Erythroblast (primary cell): ENCODE measurements at places on chromosomes 7 and 10.

DNA sequence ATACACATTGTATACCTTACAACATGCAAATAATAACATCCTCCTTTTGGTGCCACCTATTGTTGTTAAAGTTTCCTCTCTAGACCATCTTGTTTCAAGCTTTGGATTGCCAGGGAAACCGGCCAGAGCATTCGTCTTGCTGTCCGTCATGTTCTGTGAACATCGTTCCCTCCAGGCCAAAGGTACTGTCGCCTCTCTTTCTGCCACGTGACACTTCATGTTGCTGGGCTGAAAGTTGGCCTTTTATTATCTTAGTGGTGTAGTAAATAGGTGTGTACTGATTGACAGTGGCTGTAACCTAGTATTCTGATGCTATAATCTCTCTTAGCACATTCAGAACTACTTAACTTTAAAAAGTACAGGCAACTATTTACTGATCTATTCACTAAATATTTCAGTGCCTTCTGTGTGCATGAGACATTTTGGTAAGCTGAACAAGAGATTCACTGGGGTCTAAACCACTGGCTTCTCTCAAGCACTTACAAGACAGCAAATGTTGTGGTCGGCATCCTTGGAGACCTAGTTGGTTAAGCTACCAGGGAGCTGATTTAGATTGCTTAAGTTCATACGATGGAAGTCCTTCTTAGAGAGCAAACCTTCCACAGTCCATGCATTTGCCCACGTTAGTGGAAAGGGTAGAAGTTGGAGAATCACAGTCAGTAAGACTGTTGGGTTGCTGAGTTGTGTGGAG, 52.4 kb downstream of the SHH start:
- DNase-seq: no peak

- DNase-seq: peak; percentile 61
Measured at GRCh38 chr10:50579491-50580261, 44.1 kb downstream of the SGMS1 start.

GRCh38 chr10:3868271-3868664, 83.3 kb upstream of the KLF6 start:
- DNase-seq: no peak

DNA sequence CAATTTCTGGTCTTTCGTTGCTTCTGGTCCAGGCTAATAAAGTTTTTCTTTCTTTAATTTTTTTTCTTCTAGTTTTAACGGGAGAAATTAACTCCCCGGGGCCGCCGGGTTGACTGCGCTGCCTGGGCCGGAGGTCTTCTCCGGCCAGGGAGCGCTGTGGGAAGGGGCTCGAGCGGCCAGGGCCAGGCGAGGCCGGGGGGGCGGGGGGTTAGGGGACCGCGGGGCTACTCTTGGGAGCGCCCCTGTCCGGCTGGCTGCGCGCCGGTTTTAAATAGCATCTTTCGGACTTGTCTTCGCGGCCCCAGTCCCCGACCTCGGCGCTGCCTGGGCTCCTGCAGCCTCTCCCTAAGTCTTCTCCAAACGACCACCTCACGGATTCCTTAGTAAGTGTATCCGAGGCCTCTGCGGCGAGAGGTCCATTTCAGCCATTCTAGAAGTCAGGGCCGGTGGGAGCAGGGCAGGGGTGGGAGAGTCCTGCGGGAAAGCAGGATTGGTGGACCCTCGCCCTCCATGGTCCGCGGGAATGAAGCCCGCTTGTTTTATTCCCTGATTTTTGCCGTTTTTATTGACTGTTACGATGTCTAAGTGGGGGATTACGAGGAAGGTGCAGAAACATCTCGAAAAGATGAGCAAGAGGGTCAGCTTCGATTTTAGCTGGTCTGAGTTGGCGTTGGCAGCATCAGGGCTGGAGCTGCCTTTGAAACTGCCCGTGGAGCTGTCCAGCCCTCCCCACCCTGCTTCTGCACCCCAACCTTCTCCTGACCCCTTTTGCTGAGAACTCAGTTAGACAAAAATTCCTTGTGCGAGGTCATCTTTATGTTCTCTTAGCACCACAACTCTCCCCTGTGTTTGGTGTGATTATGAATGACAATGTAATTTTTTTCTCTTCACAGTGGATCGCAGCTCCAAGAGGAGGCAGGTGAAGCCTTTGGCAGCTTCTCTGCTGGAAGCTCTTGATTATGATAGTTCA, 555 bp downstream of the PHF14 start:
- peak; percentile 66 for DNase-seq

DNA sequence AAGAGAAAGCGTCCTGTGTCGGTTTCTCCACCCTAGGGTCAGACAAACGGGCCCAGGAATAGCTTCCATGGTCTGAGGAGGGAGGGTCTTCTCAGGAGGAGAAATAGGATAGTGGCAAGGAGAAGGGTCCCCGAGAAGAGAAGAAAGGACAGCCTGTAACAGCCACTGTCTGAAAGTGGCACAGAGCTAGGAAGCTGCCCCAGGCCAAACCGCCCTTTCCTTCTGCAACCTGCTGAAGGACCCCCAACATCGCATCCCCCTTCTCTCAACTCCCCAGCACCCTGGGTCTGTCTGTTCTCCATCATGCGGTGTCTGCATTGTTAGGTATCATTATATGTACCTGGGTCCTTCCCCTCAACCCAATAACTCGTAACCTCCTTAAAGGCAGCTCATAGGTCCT, 47.1 kb downstream of the COL17A1 start:
- no peak for DNase-seq

GRCh38 chr10:55378196-55378595, 577.2 kb upstream of the PCDH15 start:
- DNase-seq: no peak

GRCh38 chr10:123408660-123409059, 254.5 kb downstream of the BUB3 start:
- no peak for DNase-seq

DNA sequence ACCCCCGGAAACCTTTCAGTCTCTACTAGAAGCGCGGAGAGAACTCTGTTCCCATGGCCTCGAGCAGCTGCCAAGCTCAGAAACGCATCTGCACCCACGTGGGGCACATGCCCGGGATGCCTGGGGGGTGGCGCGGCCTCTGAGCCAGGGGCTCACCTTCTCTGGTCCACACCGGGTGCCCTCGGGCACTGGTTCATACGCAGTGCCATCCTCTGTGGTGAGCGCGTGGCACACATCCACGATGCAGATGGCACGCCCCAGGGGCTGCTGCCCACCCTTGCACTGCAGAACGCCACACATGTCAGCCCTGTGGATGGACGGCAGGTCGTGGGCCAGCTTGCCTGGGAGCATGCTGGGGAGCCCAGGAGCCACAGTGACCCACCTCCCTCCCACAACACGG, 6.5 kb downstream of the ADAM8 start:
- no peak for DNase-seq

DNA sequence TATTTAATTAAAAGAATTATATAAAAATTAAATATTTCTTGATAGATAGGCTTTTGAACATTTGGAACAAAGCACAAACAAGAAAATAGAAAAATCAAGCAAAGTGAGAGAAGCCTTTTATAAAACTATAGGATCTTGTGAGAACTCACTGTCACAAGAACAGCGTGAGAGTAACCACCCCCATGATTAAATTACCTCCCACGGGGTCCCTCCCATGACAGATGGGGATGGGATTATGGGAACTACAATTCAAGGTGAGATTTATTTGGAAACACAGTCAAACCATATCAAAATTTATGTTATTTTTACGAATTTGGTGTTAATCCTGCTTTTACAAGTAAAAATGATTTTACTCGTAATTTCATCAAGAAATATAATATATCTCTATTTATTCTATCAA, 1136.1 kb upstream of the POT1 start:
- DNase-seq: no peak

GRCh38 chr10:106473129-106473685, 691.3 kb downstream of the SORCS1 start:
- no peak for DNase-seq

DNA sequence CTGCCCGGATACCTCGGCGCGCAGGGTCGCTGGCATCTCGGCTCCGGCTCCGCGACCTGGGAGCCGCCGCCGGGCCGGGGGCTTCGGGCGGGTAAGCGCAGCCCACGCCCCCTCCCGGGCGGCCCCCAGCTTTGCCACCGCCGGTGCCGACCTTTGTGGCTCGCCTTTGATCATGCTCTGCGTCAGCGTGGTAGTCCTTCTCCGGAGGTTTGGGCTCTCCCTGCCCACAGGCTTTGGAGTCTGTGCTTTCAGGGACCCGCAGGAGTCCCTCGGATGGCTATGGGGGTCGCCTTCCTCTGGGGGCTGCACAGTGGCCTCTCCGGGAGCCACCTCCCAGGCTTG, 7.3 kb downstream of the ATP6V1F start:
- DNase-seq: no peak

- DNase-seq: no peak
Measured at GRCh38 chr7:113819474-113819873, 99.3 kb downstream of the PPP1R3A start.

DNA sequence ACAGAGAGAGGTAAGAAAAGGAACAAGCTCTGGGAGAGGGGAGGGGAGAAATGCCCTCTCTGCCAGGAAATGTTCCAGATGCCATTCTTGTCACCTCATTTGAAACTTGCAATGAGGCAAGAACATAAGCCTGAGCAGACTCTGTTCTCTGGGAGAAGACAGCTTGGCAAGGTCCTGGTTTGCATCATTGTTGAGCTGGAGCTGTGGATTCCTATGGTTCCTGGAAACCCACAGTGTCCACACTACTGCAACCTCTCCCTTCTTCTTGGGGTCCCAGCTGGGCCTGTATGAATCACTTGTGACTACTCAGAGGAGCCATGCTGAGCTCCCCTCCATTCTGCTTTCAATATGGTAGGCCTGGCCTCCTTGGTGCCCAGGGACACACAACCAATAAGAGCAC, 60.8 kb upstream of the HECTD2 start:
- no peak for DNase-seq

- DNase-seq: no peak
Measured at GRCh38 chr10:63210611-63211196, 77.6 kb downstream of the NRBF2 start.

GRCh38 chr10:92681306-92681834, 8.4 kb upstream of the HHEX start:
- DNase-seq: no peak

DNA sequence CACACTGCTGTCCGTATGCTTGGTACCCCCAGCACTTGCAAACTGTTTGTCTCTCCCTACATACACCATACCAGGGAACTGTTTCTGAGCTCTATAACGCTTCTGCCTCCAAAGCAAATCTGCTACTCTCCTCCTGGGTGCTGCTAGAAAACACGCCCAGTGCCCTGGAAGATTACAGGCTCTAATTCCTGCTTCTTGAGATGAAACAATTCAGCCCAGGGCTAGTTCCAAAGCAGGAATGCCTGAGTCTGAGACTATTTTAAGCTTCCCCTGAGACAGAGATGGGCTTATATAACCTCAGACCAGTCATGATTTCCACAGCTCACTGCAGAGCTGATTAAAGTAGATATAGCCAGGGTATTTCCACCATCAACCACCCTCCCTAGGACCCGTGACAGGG, 327.1 kb downstream of the GPR158 start:
- no peak for DNase-seq

- no peak for DNase-seq
Measured at GRCh38 chr7:90755041-90755440, 158.9 kb downstream of the CDK14 start.

DNA sequence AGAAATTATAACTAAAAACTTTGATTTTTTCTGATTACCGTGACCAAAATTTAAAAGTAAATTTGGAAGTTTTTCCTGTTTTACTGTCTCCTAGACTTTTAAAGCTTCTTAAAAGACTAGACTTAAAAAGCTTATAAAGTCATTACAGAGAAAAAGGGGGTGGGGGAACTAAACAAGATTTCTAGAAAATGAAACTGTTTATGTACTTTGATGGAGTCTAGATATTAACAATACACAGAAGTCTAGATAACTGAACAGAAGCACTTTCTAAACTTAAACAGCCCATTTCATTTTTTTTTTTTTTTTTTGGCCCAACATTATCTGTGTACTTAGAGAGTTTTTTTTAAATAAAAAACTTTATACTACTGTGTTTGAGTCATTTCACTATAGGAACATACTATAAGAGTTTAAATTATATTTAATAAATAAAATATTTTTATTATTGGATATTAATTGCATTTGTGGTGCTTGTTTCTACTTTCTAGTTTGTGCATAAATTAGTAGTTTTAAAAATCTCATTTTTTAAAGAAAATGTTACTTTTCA, 98.5 kb downstream of the PHTF2 start:
- no peak for DNase-seq

DNA sequence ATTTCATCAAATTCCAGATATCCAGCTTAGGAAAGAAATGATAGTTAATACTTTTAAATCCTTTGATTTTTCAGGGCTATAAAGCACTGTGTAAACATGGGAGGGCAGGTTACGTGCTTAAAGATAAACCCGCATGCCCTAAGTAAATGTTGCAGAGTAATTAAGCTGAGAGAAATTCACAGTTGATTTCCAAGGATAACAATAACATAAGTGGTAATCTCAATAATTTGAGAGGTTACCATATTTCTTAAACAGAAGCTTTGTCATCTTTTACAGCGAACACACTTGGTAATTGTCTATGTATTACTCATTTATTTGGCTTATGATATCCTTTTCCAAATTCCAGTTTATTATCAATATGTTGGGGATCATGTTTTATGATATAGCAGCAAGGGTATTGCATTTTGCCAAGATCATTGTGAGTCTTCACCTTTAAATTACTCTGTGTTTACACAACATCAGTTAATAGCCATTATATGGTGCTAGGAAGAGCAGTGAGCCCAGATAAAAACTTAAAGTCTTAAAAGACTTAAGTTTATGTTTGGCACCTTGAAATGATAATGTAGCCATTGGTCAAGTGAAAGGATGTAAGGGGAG, 15.4 kb downstream of the MGAM start:
- no peak for DNase-seq

DNA sequence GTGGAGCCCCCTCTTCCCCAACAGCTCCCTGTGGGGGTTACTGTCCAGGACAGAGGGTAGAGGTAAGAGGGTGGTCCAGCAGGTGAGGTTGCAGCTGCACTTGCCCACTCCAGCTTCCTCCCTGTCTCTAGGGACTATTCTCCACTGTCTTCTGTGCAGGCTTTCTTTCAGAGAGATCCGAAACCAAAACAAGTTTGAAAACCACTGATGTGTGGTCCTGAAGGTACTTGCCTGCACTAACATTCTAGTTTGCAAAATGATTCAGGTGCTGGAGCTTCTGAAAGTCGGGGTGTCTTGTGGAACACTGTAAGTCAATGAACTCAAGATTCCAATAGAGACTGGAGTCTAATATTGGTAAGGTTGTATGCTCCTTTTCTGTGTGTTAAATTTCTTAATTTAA, 63.1 kb downstream of the BLNK start:
- DNase-seq: no peak
